ENCODE measurements at places on chromosomes 4 and X.

- DNase-seq: no peak
Measured at GRCh38 chrX:108353452-108353851, 84.8 kb downstream of the COL4A6 start.

DNA sequence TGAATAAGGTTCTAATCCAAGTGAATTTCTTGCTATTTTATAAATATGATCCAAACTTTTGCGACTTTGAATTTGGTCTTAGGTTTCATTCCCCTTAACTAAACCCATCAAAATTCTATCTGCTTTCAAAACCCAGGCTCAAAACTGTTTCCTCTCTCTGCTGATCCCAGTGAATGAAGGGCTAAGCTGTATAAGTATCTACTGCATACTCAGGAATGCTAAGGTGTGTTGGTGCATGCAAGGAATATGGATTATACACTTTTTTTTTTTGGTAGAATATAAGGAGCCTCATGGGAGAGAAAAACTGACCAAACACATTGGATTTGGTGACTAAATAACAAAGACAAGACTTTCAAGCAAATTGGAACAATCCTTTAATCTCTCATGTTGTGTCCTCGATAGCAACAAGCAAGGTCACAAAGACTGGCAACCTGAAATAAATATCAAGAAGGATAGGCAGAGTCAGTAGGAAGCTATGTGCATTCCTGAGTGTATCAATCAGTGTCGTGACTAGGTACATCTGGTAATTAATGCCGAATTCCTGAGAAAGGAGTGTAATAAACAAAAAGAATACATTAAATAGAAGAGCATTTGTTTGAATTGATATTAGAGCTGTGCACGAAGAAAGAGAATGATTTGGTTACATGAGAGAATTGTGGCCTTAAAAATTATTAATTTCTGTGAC, 74.3 kb upstream of the KCTD8 start:
- DNase-seq: no peak

DNA sequence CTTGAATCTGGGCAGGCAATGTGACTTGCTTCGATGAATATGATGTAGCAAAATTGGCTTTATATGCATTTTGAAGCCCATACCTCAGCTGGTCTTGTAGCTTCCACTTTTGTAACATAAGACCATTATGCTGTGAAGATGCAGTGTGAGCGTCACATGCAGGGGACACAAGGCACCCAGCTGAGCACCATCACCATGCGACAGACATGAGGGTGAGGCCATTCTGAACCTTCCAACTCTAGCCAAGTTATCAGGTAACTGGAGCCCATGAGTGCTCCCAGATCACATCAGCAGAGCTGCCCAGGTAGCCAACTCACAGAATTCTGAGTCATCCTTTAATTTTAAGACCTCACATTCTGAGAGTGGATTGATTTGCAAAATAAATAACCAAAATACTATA, 705.9 kb downstream of the FSTL5 start:
- DNase-seq: no peak

GRCh38 chr4:52750213-52750612, 1.0 kb downstream of the ERVMER34-1 start:
- no peak for DNase-seq

DNA sequence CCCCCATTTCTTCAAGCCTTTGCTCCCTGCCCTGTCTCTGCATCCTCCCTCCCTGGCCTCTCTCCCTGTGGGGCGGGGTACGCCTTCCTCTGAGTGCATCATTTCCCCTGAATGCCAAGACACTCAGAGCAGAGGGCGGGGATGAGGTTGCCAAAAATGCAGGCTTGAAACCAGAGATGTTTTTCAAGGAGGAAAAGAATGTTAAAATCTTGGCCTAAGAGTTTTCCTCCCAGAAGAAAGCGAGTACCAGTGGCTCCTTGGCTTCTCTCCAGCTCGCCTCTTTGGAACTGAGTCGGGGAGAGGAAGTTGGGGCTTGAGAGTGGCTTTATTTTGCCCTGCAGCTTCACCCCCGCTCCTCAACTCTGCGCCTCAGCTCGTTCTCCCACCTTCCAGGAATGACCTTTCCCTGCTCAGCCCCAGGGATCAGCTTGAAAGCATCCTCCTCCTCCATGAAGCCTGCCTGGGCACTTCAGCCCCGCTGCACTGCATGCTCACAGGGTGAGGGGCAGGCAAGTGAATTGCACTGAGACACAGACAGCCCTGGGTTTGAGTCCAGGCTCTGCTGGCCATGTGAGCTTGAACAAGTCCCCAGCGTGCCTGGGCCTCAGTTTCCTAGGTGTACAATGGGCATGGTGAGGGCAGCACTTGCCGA, 57.5 kb upstream of the SORCS2 start:
- DNase-seq: peak; percentile 76

- no peak for DNase-seq
Measured at GRCh38 chr4:86446996-86447395, 87.1 kb upstream of the MAPK10 start.

GRCh38 chr4:1081689-1082040, 31.7 kb downstream of the RNF212 start:
- DNase-seq: peak; percentile 59

- peak; percentile 9 for DNase-seq
Measured at GRCh38 chrX:111100191-111100590, 4.2 kb downstream of the PAK3 start.

- no peak for DNase-seq
Measured at GRCh38 chr4:109156356-109156755, 146.1 kb downstream of the COL25A1 start.

Measured in LHCN-M2 (cell line).